ENCODE measurements at places on chromosomes 13 and 19.

- DNase-seq = no peak
These were observed 18.1 kb downstream of the TYK2 start for GRCh38 chr19:10362259-10362658.

DNA sequence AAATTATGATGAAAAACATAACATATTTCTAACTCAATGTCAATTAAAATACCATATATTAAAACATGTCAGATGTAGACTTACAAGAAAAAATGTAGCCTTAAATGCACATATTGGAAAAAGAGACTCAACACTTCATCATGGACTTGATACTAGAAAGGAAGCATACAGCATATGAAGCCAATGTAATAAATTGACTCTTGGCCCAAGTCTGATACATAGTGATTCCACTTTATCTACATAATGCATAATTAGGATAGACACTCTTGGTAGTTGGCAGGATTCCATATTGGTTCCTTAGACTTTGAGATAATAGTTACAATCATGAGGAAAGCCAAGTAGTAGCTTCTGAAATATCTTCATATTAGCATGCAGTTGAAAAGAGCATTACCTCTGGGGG is 1067.0 kb downstream of the PCDH17 start:
- DNase-seq = no peak

DNA sequence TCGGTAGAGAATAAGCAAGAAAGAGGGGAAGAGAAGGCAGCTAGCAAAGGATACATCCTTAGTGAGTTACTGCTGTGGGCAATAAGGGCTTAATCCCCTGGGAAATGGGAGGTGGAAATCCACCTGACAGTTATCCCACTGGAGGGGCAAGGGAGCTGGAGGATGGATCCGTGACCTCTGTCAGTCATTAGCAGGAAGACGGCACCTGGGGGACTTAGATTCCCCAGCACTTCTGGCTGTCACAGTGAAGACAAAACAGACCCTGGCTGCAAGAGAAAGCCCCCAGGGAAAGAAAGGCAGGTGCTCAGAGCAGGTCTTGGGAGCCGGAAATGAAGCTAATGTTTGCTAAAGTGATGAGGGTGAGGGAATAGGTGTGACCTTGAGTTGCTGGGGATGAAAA is 70.4 kb upstream of the MRI1 start:
- DNase-seq = no peak

GRCh38 chr13:69935043-69935442 is 172.6 kb upstream of the ATXN8OS start:
- DNase-seq = no peak

DNA sequence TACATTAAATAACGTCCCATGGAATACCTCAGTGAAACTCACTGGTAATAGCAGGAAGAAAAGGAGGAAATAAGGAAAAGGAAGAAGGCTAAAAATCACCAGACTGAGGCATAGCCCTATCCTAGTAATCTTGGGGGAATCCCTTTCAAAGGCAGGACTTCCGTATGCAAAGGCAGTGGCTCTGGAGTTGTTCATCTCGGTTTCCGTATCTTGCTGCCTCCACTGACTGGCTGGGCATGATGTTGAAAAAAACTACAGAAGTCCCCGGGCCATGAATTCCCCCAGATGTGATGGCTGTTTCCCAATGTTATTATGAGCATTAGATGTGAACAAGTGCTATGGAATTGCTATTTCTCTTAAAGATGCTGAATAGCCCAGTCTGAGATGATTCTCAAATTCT is 5.5 kb downstream of the FPR2 start:
- DNase-seq = no peak

DNA sequence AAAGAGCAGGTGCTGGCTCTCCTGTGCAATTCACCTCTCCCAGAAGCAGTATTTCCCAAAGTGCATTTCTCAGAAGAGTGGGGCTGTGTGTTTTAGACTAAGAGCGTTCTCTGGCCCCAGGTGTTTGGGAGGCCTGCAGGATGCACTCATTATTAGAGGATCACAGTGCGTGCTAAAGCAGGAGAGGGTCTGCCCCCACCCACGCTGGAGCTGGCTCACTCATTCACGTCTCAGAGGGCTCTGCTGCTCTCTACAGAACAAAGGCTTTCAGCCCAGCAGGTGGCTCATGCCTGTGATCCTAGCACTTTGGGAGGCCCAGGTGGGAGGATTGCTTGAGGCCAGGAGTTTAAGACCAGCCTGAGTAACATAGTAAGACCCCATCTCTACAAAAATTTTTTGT is 756.7 kb downstream of the UQCRFS1 start:
- no peak for DNase-seq

Data from renal cortical epithelial cell (primary cell).